ENCODE measurements at places on chromosomes 5 and 9.

- DNase-seq, result no peak
Measured at GRCh38 chr5:59758566-59758965, 135.0 kb downstream of the PDE4D start.

DNA sequence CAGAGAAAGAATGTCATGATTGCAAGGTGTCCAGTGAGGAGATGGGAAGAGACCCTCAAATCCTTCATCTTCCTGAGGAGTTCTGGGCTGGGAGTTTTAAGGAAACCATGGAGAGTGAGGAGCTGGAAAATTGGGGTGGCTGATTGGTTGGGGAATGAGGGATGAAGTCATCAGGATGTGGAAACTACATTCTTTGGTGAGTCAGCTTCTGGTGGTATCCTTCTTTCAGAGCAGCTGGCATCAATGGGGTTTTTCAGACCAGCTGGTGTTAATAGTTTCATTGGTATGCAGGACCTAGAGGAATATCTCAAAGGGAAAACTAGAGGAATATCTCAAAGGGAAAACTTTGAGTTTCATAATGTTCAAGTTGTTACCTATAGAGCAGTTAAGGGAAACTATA, 45.2 kb downstream of the RNF180 start:
- DNase-seq, result no peak

DNA sequence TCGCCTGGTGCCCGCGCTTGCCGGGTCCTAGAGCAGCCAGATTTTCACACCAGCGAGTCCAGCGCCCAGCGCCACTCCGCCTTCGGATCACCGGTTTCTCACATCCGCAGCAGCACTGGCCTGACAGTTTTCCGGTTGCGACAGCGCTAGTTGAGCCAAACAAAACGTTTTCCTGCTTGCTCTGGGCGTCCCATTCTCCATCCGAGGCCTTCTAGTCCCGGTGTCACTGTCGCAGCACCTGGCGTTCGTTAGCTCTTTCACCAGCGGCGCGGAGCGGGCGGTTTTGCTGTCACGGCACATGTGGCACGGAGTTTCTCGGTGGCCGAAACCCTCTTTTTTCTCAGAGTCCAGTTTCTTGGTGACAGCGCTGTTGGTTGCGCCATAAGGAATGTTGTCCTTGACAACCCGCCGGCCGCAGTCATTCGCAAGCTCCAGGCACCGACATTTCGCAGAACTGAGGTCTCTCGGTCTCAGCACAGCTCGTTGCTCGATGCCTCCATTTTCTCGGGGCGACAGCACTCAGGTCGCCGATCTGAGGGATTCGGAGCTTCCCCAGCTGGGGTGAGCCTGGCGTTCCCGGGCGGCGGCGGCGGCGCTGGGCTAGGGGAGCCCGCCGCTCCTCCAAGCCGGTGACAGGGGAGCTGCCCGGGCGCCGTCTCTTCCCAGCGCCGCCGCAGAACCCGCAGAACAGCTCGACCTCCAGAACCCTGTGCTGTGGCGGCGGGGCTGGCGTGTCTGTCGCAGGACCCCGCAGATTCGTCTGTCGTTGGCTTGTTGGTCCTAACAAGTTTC, 47.8 kb downstream of the ANXA2R start:
- DNase-seq, result peak; percentile 46

DNA sequence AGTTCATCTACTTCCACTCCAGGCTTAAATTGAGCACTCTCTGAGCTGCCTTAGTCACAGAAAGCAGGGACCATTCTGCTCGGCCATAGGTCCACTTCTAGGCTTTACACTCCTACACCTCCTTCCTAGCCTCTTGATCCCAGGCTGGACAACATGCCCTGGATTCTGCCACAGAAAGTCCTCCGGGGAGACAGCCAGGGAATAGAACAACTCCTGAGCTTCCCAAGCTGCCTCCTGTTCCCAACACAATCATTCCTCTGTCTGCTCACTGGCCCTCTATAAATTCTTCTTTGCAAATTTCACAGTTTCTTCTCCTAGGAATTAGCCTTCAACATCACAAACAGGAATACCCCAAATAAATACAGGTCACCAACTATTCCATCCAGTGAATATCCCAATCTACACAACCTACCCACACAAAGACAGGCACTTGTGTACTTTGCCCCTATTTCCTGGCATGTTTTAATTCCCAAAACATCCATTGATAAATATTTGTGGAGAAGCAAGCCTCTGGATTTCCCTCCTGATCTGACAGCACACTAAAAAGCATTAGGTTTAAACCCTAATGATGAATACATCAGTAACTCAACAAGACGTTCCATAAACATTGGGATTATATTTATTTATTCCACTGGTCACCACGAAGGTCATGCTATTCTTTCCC, 125.5 kb downstream of the ENC1 start:
- no peak for DNase-seq

- DNase-seq, result peak; percentile 72
Measured at GRCh38 chr5:40688127-40688761, 8.5 kb downstream of the PTGER4 start.

DNA sequence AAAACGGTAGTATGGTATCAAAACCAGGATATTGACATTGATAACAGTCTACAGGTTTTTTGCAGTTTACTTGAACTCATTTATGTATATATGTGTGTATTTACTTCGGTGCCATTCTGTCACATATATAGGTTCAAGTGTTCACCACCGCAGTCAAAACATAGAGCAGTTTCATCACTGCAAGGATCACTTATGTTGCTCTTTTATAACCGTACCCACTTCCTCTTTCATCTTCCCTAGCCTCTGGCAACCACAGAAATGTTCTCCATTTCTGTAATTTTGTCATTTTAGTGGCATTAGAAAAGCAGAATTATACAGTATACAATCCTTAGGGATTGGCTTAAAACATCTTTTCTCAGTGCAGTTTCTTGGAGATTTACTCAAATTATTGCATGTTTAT, 90.3 kb downstream of the SH3GL2 start:
- no peak for DNase-seq

- DNase-seq, result no peak
Measured at GRCh38 chr9:124077915-124078572, 66.5 kb downstream of the LHX2 start.

DNA sequence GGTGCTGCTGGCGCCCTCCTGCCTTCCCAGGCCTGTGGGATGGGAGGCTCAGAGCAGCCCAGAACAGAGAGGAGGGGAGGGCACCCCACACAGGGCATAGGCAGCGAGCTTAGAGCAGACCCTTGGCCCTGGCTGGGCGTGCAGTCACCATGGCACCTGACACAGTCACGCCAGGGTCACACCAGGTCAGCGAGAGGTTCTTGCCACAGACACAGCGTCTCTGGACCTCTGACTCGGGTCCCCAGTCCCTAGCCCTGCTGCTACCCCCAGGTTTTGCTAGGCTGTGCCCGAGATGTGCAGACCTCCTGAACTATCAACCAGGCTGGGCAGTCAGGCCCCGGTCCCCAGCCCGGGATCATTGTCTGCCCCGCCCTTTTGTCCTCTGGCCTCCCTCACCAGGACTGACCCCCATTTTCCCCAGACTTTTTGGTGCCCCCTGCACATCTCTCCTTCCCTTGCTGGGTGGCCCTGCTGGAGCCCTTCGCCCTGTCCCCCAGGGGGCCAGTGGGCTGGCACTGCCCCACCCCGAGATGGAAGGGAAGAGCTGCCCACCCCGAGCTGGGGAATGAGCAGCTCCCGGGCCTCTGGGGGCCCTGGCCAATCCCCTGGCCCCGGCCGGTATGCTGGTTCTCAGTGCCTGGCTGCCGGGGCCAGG, 24.5 kb upstream of the NOTCH1 start:
- no peak for DNase-seq

DNA sequence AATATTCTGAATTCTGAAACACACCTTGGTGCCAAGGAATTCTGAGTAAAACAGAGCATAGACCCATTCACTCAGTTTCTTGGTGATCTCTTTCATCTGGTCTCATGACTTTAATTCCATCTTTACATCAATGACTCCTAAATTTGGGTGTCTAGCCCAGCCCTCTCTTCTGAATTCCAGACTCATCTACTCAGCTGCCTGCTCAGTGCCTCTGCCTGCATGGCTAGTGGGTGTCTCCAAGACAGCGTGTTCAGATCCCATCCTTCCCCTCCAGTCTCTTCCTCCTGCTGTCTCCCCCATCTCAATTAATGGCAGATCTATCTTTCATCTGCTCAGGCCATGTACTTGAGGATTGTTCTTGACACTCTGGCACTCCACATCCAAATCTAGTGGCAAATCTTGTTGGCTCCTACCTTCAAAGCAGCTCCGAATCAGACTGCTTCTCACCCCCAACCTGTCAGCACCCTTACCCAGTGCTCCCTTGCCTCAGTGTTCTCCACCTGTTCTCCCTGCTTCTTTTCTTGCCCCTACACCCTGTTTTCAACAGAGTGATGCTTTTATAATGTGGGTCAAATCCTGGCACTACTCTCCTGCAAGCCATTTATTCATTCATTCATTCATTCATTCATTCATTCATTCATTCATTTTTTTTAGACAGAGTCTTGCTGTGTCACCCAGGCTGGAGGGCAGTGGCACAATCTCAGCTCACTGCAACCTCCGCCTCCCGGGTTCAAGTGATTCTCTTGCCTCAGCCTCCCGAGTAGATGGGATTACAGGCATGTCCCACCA, 5.3 kb downstream of the CAVIN4 start:
- no peak for DNase-seq

- no peak for DNase-seq
Measured at GRCh38 chr9:7554699-7555098, 244.9 kb downstream of the DMAC1 start.

- DNase-seq, result no peak
Measured at GRCh38 chr5:91243286-91243685, 139.8 kb downstream of the ARRDC3 start.

DNA sequence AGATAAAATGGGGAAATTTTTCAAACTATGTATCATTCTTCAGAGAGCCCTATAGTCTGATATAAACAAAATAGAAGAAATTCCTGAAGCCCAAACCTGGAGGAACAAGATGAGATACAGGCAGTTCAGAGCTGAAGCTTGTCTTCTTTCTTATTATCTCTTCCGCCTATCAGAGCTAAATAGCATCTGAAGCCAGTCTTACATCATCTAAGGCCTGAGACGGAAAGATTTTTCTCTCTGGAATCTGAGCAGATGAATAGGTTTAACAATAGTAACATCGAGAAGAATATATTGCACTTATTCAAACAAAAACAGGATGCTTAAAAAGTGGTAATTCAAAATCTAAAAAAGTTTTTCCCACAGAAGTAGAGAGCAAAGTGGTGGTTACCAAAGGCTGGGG, 59.8 kb downstream of the LPAR1 start:
- DNase-seq, result no peak
